ENCODE measurements at places on chromosomes 16 and 17.

DNA sequence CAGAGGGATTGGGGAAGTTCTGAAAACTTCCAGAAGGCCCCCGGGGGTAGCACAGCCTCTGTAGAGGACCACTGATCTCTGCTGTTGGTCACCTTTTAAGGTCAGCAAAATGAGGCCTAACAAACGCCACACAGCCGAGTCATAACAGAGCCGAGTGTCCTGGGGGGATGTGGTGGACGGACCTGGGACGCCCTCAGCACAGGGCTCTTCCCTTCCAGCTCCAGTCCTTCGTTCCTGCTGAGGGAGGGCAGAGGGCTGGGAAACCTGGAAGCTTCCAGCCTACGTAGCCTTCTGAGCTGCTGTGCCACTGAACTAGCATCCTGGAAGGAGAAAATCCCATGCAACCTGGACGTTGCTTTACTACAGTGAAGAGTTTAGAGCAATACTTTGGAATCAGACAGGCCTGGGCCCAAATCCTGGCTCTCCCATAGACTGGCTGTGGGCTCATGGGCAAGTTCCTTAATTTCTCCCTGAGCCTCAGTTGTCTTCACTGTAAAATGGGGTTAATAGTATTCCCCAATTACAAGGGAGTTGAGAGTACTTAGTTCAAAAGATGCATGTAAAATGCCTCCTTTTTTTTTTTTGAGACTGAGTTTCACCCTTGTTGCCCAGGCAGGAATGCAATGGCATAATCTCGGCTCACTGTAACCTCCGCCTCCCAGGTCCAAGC is 34.4 kb upstream of the ZCCHC14 start:
- no peak for DNase-seq

DNA sequence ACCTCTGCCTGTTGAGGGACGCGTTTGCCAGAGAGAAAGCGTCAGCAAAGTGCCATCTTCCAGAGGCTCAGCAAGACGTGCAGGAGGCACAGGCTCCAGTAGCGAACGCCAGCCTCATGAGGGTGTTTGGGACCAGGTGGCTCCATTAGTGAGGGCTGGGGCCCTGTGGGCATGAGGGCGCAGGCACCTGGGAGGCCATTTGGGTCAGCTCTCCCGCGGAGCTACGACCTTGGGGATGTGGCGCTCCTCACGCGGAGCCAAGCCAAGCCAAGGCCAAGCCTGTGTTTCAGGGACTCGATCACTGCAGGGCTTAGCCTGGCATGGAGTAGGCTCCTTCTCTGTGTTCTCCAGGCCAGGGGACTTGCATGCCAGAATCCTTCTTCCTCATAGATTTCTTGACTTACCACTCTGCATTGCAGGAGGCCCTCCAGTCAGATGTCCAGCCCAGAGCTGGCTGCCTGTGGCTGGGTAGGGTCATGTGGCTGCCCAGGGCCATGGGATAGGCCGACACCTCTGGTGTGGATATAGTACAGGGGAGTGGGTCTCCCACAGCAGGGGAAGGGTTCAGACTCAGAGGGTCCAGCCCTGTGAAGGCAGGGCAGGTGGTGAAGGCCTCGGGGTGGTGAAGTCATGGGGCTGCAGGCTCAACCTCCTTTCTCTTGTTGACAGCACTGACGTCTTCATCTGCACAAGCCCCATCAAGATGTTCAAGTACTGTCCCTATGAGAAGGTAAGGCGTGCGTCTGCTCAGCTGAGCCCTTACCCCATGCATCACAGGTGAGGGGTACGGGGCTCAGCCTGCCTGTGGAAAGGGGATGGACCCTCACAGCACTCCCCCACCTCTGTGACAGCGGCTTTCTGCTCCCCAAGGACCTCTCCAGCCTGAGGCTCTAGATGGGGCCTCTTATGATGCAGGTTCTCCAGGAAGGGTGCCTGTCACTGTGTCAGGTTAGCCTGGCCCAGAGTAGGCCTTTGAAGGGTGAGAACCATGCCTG is 19.6 kb downstream of the NT5M start:
- no peak for DNase-seq

GRCh38 chr16:57611706-57612105 is 16.7 kb upstream of the ADGRG1 start:
- no peak for DNase-seq

GRCh38 chr17:72565758-72566157 is 444.9 kb downstream of the SOX9 start:
- DNase-seq, result no peak

DNA sequence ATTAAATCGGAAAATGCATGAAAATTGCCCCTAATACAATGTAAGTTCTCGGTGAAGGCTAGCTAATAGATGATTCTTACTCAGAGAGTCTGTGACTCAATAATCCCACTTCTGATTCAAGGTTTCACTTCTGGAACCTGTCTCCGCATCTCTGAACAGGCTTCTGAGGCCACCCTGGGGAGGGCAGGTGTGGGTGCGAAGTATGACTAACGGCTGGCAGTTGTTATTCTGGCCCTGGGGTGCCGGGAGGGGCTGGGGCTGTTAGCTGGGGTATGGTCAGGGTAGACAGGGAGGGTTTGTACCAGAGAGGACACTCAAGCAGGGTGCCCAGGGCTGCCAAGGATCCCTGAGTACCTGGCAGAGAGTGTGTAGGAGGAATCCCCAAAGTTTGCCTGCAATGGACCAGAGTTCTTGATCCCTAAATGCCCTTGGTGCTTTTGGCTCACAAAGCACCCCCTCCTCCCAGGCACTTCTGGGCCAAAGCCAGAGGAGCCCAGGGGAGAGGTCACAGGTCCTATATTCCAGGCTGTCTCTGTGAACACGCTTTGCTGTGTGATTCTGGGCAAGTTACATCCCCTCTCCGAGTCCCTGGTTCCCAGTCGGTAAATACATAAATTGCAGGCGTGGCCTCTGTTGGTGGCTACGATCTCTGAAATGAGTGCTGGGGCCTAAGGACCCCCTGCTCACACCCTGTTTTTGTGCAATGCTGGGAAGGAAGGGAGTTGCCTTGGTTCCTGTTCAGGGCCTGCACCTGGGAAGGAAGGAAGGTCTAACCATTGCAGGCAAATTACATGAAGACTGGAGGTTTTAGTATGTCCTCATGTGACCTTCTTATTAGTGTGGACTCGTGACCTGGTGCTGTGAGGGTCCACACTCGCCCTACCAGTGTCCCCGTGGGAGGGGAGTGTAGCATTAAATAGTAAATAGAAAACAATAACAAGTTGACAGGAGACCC is 49.9 kb upstream of the CPNE2 start:
- DNase-seq, result no peak

- no peak for DNase-seq
Observed at GRCh38 chr17:57855391-57856035, 5.7 kb upstream of the MRPS23 start.

GRCh38 chr17:37490638-37491614 is 1.2 kb downstream of the DUSP14 start:
- DNase-seq, result peak; percentile 95

DNA sequence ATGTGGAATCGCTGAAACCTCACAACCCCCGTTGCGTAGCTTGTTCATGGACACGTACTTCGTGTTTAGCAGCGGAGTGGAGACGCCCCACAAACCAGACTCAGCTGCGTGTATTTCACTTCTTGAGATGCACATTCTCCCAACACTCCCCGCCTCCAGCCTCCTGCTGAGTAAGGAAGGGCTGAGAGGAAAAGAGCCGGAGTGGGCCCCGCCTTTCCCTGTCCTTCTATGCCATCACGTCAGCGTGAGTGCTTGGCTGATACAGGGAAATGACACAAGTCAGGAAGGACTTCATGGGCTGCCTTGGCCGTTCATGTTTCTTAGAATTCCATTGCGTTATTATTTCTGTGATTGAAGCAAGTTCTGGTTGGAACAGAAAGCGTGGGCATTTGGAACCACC is 68.6 kb upstream of the CBX4 start:
- peak; percentile 44 for DNase-seq

- DNase-seq, result peak; percentile 7
Observed at GRCh38 chr17:3845291-3845620, 790 bp downstream of the NCBP3 start.

DNA sequence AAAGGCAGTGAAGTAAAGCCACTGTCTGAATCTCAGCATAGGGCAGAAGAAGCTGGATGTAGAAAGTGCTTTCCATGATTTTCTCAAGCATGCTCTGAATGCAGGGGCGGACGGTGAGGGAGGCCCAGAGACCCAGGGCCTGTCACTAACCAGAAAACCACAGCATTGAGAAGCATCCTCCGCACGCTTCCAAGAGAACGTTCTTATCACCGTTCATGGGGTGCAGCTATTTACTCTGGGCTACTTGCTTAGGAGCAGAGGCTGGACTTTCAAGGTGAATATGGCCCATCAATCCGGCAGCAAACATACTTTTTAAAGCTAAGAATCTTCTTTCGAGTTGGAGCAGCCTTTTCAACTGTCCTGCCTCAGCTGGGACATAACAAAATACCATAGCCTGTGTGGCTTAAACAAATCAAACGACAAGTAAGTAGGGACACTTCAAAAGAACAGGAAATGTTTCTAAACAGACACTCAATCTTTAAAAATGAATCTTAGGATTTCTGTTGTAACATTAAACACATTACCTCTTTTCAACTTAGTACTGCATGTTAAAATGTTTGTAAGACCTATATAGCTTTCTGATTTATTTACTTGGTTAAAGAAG is 46.5 kb upstream of the CDRT4 start:
- no peak for DNase-seq

DNA sequence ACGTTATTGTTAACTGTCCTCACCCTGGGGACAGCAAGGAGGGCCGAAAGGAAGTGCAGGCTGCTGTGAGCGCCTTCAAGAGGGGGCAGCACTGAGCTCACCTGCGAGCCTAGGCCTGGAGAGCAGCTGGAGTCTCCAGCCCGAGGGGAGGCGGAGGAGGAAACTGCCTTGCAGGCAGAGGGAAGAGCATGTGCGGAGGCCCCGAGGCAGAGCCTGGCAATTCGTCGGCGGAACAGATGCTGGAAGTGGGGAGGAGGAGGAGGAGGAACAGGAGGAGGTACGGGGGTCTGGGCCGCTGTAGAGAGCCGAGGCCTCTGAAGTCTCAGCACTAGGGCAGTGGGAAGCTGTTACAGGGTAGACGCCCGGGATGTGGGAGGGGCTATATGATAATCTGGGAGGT is 49.6 kb upstream of the PLCG2 start:
- DNase-seq, result no peak

- no peak for DNase-seq
Observed at GRCh38 chr17:5678171-5678570, 93.9 kb upstream of the NLRP1 start.

- no peak for DNase-seq
Observed at GRCh38 chr16:22324787-22325597, 27.8 kb downstream of the POLR3E start.

DNA sequence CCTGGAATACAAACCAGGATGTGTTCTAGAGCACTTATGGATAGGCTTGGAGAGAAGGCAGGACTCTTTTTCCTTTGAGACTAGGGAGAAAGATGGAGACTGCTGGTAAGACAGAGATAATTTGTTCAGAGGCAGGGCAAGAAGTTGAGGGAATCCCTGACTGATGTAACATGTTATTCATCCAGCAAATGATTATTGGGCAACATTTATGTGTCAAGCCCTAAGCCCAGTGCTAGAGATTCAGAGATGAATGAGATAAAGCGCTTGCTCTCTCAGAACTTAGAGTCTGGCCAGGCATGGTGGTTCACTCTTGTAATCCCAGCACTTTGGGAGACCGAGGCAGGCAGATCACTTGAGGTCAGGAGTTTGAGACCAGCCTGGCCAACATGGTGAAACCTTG is 47.8 kb upstream of the NUFIP2 start:
- DNase-seq, result peak; percentile 22

DNA sequence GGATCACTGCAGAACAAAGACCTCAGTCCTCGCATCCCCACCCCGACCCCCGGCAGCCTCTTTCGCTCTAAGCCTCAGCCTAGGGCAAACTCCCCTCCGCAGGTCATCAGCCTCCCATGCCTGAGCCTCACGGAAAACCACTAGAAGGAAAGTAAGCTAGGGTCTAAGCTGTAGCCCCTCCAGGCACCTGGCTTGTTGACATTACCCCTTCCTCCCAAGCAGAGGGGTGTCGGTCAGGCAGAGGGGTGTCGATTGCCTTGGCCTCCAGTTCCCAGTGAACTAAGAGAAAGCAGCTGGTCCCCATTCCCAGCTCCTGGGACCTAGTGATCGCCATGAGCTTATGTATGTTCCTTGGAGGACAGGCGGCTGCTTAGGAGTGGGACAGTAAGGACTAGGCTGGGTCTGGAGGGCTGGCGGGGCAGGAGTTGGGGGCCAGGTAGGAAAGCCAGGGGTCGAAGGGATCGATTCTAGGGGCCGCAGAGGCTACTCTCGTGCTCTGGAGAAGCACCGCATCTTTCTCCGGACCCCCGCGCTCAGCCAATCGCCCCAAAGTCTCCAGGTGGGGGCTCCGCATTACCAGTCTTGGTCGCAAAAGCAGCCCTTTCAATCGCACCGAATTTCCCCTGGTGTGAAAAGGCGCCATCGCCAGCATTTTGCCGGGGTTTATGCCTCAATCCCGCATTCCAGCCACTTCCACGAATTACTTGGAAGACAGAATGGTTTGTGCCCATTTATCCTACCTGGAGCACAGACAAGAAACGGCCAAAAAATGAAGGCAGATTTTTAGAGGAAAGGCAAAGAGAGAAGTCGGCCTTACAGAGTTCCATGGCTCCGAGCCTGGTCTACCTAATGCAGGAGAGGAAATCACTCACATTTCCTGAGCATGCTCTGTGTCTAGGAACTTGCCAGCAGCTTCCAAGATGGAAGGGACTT is 21.3 kb upstream of the HOXB13 start:
- no peak for DNase-seq

DNA sequence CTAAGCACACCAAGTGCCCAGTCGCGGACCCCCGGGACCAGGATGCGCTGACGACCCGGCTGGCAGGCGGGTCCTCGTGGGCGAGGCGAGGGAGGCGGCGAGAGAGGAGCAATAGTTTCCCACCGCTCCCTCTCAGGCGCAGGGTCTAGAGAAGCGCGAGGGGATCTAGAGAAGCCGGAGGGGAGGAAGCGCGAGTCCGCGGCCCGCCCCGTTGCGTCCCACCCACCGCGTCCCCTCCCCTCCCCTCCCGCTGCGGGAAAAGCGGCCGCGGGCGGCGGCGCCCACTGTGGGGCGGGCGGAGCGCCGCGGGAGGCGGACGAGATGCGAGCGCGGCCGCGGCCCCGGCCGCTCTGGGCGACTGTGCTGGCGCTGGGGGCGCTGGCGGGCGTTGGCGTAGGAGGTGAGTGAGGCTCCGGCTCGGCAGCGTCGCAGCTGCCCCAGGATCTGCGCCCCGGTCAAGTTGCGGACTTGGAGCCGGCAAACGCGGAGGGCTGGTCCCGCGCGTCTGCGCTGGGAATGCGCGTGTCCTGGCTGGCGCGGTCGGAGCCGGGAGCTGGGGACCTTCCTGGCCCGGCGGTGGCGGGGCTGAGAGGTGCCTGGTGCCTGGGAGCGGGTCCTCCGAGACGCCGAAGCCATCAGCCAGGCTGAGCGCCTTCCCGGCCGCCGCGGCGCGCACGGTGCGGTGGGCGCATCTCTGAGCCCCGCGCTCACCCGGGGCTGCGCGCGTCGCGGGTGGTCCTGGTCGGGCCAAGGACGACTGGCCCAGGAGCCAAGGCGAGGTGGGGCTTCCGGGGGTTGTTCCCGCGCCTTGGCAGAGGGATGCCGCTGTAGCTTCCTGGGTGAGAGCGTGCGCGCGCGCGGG is at the start of gene ITGB3:
ITGB3 (plus strand) TSS at position 287 of the 862 bp plus-strand sequence; CDS start at position 322, 35 bp downstream.
- DNase-seq, result peak; percentile 79
